ENCODE measurements at places on chromosomes 3 and 15. TPM values are rescaled to one million over a fixed set of nuclear protein-coding genes. Genes with fewer than 3 reads are reported as not detected.

The VGLL3 gene
- total RNA-seq: 2.9 TPM

The FES gene
- total RNA-seq: 26.2 TPM

The PRSS50 gene
- not detected for total RNA-seq

The PSTPIP1 gene
- 1.4 TPM for total RNA-seq

The ATP13A3 gene
- total RNA-seq: 195 TPM

The SCG5 gene
- total RNA-seq: 100 TPM

The C3orf52 gene
- total RNA-seq: 6.2 TPM

The RPP14 gene
- total RNA-seq: 8.0 TPM

The TRH gene
- total RNA-seq: not detected

The ROBO1 gene
- total RNA-seq: 71.7 TPM

The SCAANT1 gene
- total RNA-seq: not detected

The FILIP1L gene
- total RNA-seq: 8.5 TPM
